Heart right ventricle (tissue), 16 donors: ENCODE measurements at places on chromosomes 11 and 22.

DNA sequence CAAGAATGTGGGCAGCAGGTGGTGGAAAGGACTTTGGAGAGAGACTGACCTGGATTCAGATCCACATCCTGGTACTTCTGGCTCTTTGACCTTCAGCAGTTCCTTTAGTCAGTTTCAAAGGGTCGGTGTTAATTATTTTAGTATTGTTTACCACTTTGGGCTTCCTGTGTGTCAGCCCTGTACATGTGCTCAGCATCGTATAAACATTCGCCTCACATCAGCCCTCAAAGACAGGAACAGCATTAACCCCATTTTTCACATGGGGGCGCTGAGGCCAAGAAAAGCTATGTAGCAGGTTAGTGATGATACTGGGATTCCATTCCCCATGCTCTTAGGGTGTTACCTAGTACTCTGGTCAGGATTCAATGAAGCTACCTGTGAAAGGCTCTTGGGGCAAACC is 72.1 kb upstream of the YWHAH start:
- H3K4me3 ChIP-seq: no peak overlapping the region
- H3K36me3 ChIP-seq: peaks cover 89% of the 10 kb centered on the region
- no peak for DNase-seq
- H3K27me3 ChIP-seq: no peaks in the 10 kb centered on the region

- no peaks in the 10 kb centered on the region for H3K27me3 ChIP-seq
- no peaks in the 10 kb centered on the region for H3K36me3 ChIP-seq
- peak; percentile 68 for DNase-seq
- H3K4me3 ChIP-seq: no peak overlapping the region
- peak overlapping the region; percentile 58 for H3K27ac ChIP-seq
Measured at GRCh38 chr22:44664149-44664548, 37.9 kb upstream of the PRR5 start.

GRCh38 chr11:93054881-93055280 is 85.4 kb downstream of the MTNR1B start:
- no peaks in the 10 kb centered on the region for H3K4me1 ChIP-seq
- no peaks in the 10 kb centered on the region for H3K27me3 ChIP-seq
- H3K36me3 ChIP-seq: no peaks in the 10 kb centered on the region
- no peak overlapping the region for H3K27ac ChIP-seq
- H3K4me3 ChIP-seq: no peak overlapping the region

- H3K36me3 ChIP-seq: peaks cover 97% of the 10 kb centered on the region
- H3K27ac ChIP-seq: no peak overlapping the region
- H3K4me3 ChIP-seq: no peak overlapping the region
Measured at GRCh38 chr11:63639199-63639832, 25.1 kb upstream of the PLAAT3 start.

- no peak for DNase-seq
- H3K4me1 ChIP-seq: peaks cover 6% of the 10 kb centered on the region
- peaks cover 34% of the 10 kb centered on the region for H3K27me3 ChIP-seq
- no peak overlapping the region for H3K4me3 ChIP-seq
- no peak overlapping the region for H3K27ac ChIP-seq
- H3K36me3 ChIP-seq: no peaks in the 10 kb centered on the region
Measured at GRCh38 chr11:45288339-45288738, 2.2 kb upstream of the SYT13 start.

GRCh38 chr11:60854847-60855725 is 664 bp downstream of the PTGDR2 start:
- no peak overlapping the region for H3K27ac ChIP-seq
- no peaks in the 10 kb centered on the region for H3K4me1 ChIP-seq
- DNase-seq: no peak
- H3K27me3 ChIP-seq: peaks cover 7% of the 10 kb centered on the region
- peaks cover 31% of the 10 kb centered on the region for H3K36me3 ChIP-seq

DNA sequence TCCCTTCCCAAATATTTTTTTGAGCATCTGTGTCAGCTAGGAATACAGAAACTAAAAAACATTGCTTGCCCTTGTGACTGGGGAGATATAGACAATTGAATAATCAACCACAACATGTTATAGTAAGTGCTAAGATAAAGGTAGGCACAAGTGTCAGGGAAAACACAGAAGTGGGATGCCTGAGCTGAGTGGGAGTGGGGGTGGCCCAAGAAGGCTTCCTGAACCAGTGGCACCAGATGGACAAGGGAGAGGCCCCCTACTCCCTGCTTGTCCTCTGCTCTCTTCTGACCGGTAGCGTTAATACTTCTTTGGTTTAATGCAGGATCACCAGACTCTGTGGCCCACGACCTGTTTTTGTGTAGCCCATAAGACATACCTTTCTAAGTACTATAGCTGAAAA is 48.8 kb downstream of the PACS1 start:
- H3K27me3 ChIP-seq: no peaks in the 10 kb centered on the region
- H3K27ac ChIP-seq: peak overlapping the region; percentile 77
- no peaks in the 10 kb centered on the region for H3K36me3 ChIP-seq

DNA sequence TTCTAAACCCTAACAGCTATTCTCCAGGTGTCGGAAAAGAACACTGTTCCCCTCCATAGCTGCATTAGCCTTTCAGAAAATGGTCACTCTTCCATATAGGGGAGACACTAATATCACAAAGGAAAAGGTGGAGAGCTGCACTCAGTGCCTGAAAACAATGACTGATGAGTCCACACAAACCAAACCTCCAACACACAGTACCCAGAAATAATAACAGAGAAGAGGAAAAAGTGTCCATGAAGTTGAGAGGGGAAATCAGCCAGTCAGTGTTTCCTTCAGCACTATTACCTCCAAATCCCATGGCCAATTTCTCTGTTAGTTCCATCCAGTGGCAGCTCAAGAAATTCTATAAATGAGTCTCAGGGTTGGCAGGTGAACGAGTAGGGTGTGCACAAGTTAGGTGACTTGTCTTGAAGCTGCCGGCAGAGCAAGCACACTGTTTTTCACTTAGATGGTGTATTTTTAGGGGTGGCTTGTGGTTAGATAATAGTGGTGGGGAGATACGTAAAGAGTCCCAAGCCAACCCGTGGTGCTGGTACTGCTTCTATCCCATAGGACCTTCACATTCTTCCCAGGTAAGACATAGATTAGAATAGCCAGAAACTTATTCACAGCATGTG is 84.5 kb upstream of the CHRM4 start:
- peaks cover 3% of the 10 kb centered on the region for H3K36me3 ChIP-seq
- no peak overlapping the region for H3K27ac ChIP-seq
- H3K27me3 ChIP-seq: no peaks in the 10 kb centered on the region
- peaks cover 33% of the 10 kb centered on the region for H3K4me1 ChIP-seq
